ENCODE measurements at places on chromosomes 4 and X.

- DNase-seq: no peak
Observed at GRCh38 chr4:1203026-1203616, 30.7 kb upstream of the SPON2 start.

DNA sequence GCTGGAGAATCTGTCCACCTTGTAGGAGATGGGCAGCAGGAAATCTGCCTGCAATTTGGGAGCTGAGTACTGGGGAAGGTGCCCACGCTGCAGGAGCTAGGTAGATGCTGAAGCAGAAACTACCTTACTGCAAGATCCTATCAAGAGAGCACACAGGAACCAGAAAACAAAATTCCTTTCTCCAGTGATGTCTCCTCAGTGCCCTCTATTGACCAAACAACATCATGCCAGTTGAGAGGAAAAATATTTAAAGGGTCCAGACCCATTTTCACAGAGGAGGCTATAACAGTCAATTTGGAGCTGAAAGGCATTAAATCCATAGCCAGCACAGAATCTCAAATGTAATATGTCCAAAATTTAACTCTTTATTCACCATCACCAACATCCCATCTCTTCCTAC, 406.8 kb downstream of the SLITRK2 start:
- no peak for DNase-seq

GRCh38 chr4:7938609-7939376, 868 bp downstream of the AFAP1 start:
- no peak for DNase-seq

DNA sequence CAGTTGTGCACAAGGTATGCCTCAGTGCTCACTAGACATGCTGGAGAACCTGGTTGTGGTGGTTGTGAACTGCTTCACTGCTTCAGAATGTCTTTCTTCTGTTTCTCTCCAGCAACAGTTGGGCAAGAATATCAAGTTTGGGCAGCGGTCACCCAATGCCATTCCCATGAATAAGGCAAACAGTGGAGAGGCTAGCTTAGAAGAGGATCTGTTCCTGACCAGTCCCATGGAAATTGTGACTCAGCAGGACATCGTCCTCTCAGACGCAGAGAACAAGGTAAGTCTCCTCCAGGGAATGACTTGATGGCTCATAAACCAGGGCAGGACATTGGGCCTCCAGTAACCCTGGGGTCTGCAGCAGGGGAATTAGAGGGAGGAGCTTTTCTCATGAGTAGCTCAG, 79.9 kb downstream of the AASDH start:
- no peak for DNase-seq

DNA sequence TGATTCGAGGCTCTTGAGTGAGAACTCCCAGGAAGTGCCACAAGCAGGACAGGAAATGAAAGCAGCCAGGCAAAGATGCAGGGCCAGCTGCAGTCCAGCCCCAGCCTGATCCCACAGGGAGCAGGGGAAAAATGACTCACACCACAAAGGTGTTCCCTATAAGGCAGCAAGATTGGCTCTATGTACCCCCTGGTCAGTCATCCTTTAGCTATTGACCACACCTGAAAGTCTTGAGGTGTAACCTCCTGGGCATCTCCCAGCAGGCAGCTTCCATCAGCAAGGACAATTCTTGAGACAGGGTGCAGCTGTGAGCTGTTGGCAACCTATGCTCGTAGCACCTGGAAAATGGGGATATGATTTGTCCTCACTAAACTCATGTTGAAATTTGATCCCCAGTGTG, 27.9 kb upstream of the EXOC1L start:
- no peak for DNase-seq

- DNase-seq: no peak
Observed at GRCh38 chr4:84263415-84263814, 235.7 kb downstream of the NKX6-1 start.

GRCh38 chrX:32877592-32877991, 333.8 kb downstream of the DMD start:
- DNase-seq: no peak

- no peak for DNase-seq
Observed at GRCh38 chrX:19566359-19567222, 51.3 kb upstream of the MAP3K15 start.

DNA sequence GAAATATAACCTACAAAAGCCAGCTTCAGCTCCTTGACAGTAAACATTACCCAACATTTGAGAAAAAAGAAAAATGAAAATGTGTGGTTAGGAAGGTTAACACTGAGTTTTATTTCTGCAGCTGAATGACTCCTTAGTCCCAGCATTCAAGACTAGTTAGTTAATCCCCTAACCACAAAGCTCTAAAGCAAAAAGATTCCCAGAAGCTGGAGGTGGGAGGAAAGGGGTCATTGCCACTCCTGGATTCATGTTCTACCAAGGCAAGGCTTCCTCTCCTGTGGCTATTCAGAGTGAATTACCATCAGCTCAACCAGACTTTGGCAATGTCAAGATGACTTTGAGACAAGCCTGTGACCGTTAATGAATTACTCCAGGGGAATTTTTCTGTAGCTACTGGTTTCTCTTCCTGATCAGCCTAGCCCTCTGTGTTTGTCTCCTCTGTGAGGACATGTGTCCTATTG, 63.6 kb downstream of the HADH start:
- no peak for DNase-seq

DNA sequence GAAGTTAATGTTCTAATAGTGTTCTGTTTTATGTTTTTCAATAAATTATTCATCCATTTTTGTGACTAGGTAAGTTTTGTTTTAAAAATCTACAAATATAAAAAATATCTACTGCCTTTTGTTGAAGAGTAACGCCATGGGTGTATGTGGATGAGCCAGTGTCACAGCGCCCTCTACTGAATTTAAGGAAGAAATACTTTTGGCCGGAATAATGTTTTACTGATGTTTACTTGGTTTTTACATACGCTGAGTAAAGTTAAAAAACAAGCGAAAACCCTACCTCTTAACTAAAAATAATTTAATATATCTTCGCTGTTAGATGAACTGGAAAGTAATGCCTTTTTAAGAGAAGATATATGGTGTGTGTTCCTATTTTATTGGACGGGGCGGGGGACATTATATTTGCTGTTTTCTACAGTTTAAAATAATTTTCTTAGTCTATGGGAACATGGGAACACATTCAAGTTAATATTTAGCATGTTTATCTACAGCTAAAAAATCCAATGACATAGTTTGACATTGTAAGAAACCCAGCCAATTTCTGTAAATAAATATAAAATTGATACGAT, 86.1 kb downstream of the CPE start:
- DNase-seq: no peak

DNA sequence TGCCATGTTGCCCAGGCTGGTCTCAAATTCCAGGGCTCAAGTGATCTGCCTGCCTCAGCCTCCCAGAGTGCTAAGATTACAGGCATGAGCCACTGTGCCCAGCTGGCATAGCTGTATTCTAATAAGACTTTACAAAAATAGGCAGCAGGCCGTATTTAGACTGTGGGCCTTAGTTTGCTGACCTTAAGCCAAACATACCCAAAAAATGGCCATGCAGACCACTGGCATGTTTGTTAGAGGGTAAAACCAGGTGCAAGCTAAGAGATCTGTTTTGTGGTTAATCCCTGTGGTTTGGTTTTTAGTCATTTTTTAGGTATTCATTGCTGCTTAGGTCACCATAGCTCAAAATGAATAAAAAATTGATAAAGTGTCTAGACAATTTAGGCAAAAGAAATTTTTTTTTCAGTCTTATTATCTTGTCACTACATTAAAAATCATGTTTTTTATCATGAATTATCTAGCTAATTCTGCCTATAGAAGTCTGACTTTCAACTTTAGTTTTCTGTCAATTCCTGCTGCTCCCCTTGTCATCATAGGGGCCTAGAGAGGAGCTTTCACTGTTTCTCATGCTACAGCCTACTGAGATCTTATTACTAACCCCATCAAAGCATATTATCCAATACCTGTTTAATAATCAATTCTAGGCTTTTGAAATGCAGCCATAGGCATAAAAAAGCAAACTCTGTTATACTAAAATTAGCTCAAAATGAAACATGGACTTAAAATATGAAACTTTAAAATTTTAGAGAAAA, 7.5 kb upstream of the SPINK2 start:
- DNase-seq: no peak

- no peak for DNase-seq
Observed at GRCh38 chrX:97119474-97120109, 235.9 kb downstream of the RPA4 start.

- no peak for DNase-seq
Observed at GRCh38 chr4:114752391-114753165, 154.0 kb downstream of the UGT8 start.

GRCh38 chrX:13836575-13836974, 19.7 kb upstream of the GPM6B start:
- DNase-seq: no peak

DNA sequence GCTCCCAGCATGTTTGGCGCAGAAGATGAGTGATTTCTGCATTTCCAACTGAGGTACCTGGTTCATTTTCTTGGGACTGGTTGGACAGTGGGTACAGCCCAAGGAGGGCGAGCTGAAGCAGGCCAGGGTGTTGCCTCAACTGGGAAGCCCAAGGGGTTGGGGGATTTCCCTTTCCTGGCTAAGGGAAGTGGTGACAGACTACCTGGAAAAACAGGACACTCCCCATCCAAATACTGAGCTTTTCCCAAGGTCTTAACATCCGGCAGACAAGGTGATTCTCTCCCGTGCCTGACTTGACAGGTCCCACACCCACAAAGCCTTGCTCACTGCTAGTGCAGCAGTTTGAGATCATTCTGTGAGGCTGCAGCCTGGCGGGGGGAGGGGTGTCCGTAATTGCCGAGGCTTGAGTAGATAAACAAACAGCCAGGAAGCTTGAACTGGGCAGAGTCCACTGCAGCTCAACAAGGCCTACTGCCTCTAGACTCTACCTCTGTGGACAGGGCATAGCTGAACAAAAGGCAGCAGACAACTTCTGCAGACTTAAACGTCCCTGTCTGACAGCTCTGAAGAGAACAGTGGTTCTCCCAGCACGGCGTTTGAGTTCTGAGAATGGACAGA, 307.7 kb upstream of the ARSJ start:
- no peak for DNase-seq

- DNase-seq: no peak
Observed at GRCh38 chr4:22094217-22094616, 145.6 kb upstream of the KCNIP4 start.

DNA sequence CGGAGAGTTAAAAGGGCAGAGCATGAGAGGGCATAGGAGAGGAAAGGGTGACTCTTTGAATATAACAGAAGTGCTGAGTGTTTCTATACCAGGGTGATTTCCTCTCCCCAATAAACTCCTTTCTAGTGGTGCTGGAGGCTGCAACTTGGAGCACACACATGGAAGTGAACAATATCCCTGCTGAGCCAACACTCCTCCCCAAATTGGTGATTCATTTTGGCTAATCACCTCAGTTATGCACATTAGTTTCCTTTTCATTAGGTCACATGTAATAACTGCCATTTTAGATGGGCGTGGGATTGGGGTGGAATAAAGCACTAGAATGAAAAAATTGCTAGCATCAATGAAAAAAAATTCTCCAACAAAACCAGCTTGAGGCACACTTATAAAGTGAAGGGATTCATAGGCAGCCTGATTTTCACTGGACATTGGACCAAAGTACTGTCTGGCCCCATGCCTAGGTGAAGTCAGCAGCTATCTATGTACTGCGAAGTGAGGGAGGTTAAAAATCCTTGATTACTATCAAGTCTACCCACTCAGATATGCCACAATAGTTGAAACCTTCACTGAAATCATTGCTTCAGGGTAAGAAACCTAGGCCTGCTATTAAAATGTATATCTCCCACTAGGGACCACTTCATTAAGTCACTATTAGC, 174.0 kb downstream of the GLUD2 start:
- no peak for DNase-seq

DNA sequence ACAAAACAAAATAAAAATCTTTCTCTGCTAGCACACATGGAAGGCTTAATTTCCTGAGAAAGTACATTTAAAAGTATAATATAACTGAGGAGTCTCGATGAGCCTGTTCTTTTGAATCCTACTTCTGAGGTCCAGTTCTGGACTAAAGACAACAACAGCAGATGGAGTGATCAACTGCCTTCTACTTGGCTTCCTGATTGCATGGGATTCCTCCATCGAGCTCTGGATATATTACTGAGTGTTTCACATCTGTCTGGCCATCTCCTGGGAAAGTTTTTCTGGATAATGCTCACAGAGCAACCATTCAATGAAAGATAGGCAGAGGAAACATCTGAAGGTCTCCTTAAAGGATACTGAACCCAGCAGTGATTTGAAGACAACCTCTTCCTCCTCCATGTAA, 42.6 kb downstream of the KDR start:
- DNase-seq: no peak

DNA sequence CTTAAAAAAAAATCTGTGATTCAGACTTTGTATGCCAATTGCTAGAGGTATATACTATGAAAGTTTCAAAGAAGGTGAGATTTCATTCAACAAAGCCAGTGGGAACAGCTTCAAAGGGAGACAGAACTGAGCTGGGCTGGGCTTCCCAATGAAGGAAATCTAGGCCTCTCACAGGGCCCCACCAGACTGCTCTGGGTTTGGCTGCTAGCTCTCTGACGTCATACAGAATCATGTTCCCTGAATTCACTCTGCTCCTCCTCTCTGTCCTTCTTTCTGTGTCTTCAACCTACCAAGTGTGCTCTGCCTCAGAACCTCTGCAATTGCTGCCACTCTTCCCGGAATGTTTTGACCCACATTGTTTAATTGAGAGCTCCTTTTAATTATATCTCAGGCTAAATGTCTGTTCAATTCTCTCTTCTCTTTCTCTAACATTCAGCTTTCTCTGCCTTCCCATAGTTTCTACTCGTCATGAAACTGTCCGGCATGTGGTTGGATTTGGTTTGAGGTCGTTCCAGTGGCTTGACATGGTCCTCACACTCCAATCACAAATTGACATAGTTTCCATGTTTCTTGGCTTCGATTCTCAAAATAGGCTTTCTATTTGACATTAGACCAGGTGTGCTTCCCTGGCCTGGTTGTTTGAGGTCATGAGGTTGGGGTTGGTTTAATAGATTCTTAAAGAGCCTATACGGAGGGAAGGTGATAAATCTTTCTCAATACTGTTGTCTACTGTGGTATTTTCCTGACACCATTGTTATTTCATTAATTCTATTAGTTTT, 282.1 kb upstream of the EMCN start:
- DNase-seq: no peak

- DNase-seq: no peak
Observed at GRCh38 chrX:41580423-41581064, 108.2 kb upstream of the GPR34 start.

- DNase-seq: no peak
Observed at GRCh38 chr4:17058536-17058915, 160.1 kb upstream of the LDB2 start.

DNA sequence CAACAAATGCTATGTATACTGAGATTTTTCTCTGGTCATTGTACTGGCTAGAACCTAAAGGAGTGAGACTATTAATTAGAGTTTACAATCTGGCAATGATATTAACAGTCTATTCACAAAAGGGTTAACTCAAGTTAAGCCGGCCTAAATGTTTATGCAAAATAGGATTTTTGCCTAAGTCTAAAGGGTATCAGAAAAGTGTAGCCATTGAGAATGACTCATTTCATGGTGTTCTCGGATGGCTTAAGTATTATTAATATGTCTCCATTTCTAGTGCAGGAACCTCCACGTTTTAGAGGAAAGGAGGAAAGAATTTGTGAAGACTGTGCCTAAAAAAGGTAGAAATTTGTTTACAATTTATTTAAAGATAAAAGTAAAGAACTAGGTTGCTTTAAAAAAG, 29.8 kb downstream of the DYNLT3 start:
- DNase-seq: no peak

Measured in stimulated activated CD8-positive, alpha-beta memory T cell treated with anti-CD3 and anti-CD28 coated beads, Interleukin-15, amount 100 ng/mL, for 4 hours (primary cell).